Nucleus accumbens (tissue), 56 donors: ENCODE measurements at places on chromosomes 4 and X.

DNA sequence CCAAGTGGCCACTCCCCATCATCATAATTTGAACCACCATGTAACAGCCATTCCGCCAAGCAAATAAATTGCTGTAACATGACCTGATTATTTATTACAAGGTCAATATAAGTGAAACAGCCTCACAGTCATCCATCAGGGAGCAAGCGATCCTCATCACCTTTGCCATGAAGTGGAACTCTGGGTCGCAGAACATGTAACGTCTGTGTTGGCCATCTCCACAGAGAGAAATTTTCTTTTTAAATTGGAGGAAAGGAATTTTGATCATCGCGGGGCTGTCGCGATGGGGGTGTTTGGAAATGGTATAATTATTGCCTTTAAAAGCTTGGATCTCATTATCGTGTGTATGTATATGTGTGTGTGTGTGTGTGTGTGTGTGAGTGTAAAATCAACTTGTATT is 90.2 kb downstream of the SHOX start:
- no peak for DNase-seq

- no peak for DNase-seq
Measured at GRCh38 chr4:144705601-144706590, 59.9 kb downstream of the HHIP start.

GRCh38 chr4:15714646-15715435 is 12.0 kb downstream of the BST1 start:
- DNase-seq: no peak

DNA sequence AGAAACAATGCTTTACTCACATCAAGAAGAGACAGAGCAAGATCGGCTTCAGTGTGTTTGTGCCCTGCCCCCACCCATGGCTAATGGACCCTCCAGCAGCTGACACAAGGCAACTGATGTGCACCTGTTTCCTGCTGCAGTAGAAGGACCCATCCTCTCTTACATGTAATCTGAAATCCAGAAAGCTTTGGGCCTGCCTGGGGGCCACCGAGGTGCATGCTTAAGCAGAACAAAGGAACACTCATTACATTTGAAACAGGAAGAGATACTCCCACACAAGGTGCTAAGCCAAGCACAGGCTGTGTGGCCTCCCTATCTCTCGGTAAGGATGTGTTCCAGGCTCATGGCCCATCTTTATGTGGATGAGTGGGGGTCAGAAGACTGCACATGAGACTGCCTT is 338.0 kb downstream of the SPOCK3 start:
- DNase-seq: no peak

DNA sequence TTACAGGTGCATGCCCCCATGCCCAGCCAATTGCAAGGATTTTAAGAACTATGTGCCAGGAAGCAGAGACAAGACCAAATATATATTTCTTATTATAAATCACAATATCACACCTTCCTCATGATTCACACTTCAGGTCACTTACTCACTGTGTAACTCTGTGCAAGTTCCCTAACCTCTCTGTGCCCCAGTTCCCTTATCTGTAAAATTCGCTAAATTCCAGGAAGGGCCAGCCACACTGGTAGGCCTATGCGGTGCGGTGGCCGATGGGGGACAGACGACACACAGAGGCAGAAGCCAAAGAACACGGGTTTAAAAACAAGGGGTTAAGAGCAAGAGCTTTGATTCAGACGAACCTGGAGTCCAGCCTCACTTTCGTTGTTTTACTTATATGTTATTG is 2.8 kb downstream of the TRIM2 start:
- DNase-seq: no peak

DNA sequence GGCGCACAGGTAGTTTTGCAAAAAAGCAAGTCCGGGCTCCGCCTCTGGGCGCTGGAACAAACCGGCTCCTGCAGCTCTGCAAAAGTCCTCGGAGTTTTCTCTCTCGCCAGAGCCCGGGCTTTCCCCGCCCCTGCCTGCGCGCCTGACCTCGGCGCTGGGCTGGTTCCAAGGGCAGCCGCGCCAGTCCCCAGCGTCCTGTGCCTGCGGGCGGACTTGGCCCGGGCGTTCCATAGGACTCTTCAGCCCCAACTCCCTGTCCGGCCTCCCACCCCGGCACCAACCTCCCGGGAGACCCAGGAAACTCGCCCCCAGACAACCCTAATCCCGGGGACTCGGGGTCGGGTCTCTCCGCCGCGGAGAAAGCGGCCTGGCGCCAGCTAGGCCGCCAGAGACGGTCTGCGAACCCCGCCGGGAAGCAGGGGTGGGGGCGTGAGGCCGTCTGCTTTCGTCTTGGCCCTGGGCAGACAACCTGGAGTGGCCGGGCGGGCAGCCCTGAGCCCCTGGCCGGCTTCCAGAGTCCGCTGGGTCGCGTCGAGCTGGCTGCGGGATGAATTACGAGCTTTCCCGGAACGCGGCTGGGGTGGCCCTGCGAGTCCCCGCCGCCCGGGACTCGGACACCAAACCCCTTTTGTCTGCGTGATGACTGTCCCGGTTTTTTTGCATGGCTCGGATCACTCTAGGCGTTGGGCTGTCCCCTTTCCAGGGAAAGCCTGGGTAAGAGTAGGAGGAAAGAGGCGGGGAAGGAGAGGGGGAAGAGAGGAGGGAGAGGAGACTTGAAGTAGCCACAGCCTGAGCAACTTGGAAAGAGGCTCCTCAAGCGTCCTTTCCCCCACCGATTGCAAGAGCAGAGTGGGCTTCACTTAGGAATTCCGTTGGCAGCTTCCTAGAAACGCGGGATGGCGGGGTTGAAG is 916 bp downstream of the MXRA5 start:
- no peak for DNase-seq

- no peak for DNase-seq
Measured at GRCh38 chrX:19585332-19586082, 70.2 kb upstream of the MAP3K15 start.
